ENCODE measurements at places on chromosomes 12 and 14.

GRCh38 chr12:72246370-72246769 is 25.8 kb upstream of the TRHDE start:
- no peak for DNase-seq

GRCh38 chr14:93741556-93742230 is 46.6 kb downstream of the PRIMA1 start:
- no peak for DNase-seq

DNA sequence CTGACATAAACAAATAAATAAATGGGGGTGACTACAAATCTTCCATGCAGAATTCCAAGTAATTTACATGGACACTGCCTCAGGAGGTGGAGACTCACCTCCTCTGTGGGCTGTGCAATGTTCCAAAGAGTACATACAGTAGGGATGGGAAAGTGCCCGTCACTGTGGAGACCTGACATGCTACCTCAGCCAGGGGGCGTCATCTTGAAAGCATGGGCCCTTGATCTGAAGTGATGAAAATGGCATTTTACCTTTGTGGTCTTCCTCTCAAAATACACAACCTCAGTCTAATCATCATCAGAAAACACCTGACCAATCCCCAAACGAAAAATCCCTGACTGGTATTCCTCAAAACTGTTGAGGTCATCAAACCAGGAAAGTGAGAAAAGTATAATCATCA is 48.4 kb downstream of the ANAPC7 start:
- no peak for DNase-seq

GRCh38 chr12:2163177-2163941 is 110.6 kb downstream of the CACNA1C start:
- DNase-seq, result no peak

DNA sequence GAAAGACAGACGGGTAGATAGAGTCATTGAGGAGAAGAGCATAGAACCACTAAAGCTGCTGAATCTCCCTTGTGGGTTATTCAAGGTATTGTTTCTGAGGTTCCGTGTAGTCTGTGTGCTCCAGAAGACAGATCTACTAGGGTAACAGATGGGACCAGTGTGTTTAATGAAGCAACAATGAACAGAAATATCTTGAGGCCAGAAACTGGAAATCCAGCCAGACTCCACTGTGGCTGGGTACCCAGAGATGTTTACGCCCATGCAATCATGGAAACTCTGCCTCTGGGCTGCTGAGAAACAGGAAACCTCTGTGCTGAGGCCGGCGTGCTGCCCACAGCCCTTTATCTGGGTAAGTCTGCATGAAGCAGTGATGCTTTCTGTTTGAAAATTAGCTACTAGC is 8.3 kb downstream of the PROX2 start:
- DNase-seq, result peak; percentile 73

- no peak for DNase-seq
Measured at GRCh38 chr12:108567406-108568337, 5.3 kb downstream of the ISCU start.

DNA sequence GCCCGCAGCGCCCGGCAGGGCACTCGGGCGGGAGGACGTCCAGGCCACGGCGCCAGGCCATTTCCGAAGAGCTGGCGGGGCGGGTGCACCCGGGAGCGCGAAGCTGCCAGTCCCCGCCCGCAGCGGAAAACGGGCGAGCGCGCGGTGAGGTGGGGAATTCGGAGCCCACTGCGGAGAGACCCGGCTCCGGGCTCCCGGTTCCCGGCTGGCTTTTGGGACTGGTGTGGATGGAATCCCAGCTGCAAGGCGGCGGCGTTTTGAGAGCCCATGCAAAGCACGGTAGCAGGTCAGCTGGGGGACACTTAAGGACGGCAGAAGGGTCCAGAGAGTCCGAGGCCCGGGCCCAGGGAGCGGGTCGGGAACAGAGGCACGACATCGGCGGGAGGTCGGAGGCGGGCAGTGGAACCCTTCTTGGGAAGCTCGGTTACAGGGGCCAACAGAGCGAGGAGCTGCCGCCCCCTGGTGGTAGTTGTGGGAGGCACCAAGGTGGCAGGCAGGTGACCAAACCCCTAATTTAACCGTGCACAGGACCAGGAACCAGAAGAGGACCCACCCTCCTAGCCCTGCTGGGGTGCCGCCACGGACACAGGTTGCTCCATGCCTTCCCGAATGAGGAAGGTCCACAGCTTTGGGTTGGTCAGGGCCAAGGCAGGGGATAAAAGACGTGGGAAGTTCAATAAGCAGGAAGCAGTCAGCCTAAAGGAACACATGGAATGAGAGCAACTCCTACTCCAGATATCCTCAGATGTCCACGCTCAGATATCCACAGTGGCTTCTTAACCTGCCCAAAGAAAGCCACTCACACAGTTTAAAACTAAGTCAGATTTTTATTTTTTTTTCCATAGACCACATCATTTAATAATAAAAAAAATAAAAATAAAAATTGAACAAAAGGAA is 685 bp upstream of the CDH24 start:
- DNase-seq, result no peak
